Activated CD8-positive, alpha-beta T cell treated with anti-CD3 and anti-CD28 coated beads for 36 hours (primary cell): ENCODE measurements at places on chromosomes 7 and 10.
A peak's percentile ranks its signal among the peaks of the same experiment; 100 is the strongest.

DNA sequence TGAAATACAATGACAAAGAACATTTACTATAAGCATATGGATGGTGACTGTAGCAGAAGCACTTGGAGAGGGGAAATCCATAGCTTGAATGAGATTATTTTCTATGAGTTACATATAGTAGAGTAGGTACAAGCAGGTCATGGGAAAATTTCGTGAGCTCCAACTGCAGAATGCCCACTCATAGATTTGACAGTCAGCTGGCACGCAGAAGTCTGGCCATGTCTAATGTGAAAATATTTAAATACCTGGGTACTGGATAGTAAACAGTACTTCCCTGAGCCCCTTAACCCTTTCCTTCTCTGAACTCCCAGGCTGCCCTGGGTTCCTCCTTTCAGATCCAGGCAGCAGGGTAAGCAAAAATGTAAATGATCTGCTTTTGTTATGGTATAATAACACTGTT, 209.7 kb downstream of the OTUD1 start:
- peaks cover 2% of the 10 kb centered on the region for H3K27me3 ChIP-seq
- DNase-seq, result no peak

DNA sequence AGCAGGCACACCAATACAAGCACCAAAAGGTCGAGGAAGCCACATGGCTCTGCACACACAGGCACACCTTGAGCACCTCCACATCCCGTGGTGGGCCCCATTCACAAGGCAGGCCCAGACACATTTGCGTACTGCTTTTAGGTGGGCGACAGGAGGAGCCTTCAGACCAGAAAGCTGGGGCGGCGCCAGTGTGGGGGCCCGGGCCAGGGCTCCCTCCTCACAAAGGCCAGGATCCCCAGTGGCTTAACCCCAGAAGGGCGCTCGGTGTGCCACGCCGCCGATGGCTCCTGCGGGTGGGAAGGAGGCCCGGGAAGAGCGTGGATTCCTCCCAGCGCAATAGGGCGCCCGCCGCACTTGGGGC, 2.8 kb upstream of the SMARCD3 start:
- H3K36me3 ChIP-seq, result no peaks in the 10 kb centered on the region
- H3K4me3 ChIP-seq, result peak overlapping the region; percentile 64
- peaks cover 39% of the 10 kb centered on the region for H3K27me3 ChIP-seq
- H3K4me1 ChIP-seq, result peaks cover 23% of the 10 kb centered on the region

DNA sequence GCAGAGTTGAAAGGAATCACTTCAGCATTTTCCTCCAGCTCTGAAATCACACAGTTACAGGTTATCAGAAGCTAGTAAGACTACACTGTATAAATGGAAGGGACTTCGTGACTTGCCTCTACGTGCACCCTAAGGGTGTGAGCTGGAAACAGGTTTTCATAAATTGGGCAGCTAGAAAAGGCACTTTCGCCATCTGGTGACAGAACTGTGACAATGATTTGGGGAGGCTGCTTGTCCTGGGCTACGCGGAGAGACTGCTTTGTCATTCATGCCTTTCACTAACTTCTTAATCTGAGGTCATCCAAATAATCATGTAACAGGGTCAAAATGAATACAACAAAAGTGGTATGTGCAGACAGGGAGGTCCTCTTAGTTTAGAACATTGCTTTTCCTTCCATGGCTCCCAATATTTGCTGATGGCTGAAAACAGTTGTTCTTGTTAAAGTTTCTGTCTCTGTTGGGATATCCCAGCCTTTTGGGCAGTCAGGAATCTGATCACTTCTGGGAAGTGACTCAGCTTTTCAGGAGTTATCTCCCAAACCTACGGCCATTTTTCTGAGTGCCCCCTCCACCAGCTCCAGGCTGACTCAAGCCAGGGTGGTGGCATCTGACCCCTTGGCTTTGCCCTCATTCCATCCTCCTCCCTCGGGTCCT, 17.8 kb downstream of the VWC2 start:
- peak; percentile 18 for DNase-seq
- no peaks in the 10 kb centered on the region for H3K36me3 ChIP-seq
- H3K4me1 ChIP-seq, result no peaks in the 10 kb centered on the region
- no peaks in the 10 kb centered on the region for H3K27me3 ChIP-seq
- no peak overlapping the region for H3K27ac ChIP-seq
- no peak overlapping the region for H3K4me3 ChIP-seq

GRCh38 chr10:112490545-112490944, 43.5 kb downstream of the VTI1A start:
- no peaks in the 10 kb centered on the region for H3K27me3 ChIP-seq
- no peak overlapping the region for H3K27ac ChIP-seq
- H3K36me3 ChIP-seq, result peaks cover 1% of the 10 kb centered on the region
- no peak for DNase-seq
- H3K4me1 ChIP-seq, result peaks cover 9% of the 10 kb centered on the region
- no peak overlapping the region for H3K4me3 ChIP-seq

- H3K4me3 ChIP-seq, result no peak overlapping the region
- H3K4me1 ChIP-seq, result peaks cover 28% of the 10 kb centered on the region
- H3K36me3 ChIP-seq, result peaks cover 6% of the 10 kb centered on the region
- no peak overlapping the region for H3K27ac ChIP-seq
- no peaks in the 10 kb centered on the region for H3K27me3 ChIP-seq
These were observed 4.4 kb downstream of the UBE2H start for GRCh38 chr7:129948338-129948737.

DNA sequence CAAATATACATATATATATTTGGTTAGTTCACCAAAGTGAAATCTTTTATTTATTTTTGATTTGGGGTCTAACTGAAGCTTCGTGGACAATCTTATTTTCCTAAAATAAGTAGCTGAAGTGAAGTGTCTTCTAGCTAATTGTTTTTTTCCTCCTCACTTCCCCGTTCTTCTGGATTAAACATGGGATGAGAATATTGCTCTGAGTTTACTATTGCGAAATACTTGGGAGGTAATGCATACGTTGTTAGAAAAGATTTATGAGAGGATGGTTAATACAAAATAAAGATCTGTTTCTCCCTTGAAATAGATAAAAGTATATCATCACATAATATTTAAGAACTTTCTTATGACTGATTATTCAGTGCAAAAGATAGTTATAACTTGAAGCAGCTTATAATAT, 228.3 kb upstream of the TPK1 start:
- DNase-seq, result no peak
- no peak overlapping the region for H3K4me3 ChIP-seq

DNA sequence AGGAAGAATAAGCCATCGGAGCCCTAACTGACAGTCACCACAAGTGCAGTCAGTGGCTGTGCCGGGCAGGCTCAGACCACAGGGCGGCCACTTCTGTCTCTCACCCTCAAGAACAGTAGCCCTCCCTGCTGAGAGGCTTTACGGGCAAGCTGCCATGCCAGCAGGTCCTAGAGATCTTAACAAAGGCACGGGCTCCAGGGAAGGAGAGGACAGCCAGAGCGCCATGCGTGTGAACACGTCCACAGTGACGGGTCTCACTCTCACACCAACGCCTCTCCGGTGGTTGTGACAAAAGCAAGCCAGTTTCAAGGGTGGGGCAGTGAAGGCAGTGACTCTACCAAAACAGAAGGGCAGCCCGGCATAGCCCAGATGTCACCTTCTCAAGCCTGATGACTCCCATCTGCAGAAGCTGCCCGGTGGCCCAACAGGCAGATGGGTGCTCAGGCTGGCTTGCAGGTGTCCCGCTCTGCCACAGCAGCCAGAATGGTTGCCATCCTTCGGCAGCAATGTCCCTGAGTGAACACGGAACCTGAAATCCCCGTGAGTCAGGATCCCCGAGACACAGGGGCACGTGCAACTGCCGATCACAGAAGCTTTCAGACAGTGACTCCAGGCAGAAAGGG, 102.0 kb downstream of the FAM53B start:
- DNase-seq, result no peak
- H3K27me3 ChIP-seq, result no peaks in the 10 kb centered on the region
- H3K27ac ChIP-seq, result peak overlapping the region; percentile 85
- peaks cover 5% of the 10 kb centered on the region for H3K36me3 ChIP-seq
- H3K4me3 ChIP-seq, result no peak overlapping the region
